ENCODE measurements at places on chromosomes 4 and X. TPM values are rescaled to one million over a fixed set of nuclear protein-coding genes. Genes with fewer than 3 reads are reported as not detected.

The JCHAIN gene
- total RNA-seq, result not detected

- H3K27ac ChIP-seq, result no peak overlapping the region
- peaks cover 24% of the 10 kb centered on the region for H3K4me1 ChIP-seq
- peaks cover 20% of the 10 kb centered on the region for H3K36me3 ChIP-seq
- DNase-seq, result no peak
- H3K27me3 ChIP-seq, result no peaks in the 10 kb centered on the region
These were observed 63.4 kb downstream of the LCORL start for GRCh38 chr4:17958181-17958580.

- no peaks in the 10 kb centered on the region for H3K27me3 ChIP-seq
- H3K36me3 ChIP-seq, result no peaks in the 10 kb centered on the region
- H3K27ac ChIP-seq, result no peak overlapping the region
- H3K4me1 ChIP-seq, result no peaks in the 10 kb centered on the region
- H3K4me3 ChIP-seq, result no peak overlapping the region
These were observed 21.0 kb downstream of the TENM3 start for GRCh38 chr4:182264139-182264752.

The VEGFD gene
- total RNA-seq, result not detected

GRCh38 chr4:105437637-105438036, 36.2 kb downstream of the PPA2 start:
- H3K4me3 ChIP-seq, result no peak overlapping the region
- H3K36me3 ChIP-seq, result peaks cover 65% of the 10 kb centered on the region
- no peak overlapping the region for H3K27ac ChIP-seq
- no peaks in the 10 kb centered on the region for H3K27me3 ChIP-seq
- DNase-seq, result no peak
- no peaks in the 10 kb centered on the region for H3K4me1 ChIP-seq

The JADE3 gene
- 3.0 TPM for total RNA-seq

DNA sequence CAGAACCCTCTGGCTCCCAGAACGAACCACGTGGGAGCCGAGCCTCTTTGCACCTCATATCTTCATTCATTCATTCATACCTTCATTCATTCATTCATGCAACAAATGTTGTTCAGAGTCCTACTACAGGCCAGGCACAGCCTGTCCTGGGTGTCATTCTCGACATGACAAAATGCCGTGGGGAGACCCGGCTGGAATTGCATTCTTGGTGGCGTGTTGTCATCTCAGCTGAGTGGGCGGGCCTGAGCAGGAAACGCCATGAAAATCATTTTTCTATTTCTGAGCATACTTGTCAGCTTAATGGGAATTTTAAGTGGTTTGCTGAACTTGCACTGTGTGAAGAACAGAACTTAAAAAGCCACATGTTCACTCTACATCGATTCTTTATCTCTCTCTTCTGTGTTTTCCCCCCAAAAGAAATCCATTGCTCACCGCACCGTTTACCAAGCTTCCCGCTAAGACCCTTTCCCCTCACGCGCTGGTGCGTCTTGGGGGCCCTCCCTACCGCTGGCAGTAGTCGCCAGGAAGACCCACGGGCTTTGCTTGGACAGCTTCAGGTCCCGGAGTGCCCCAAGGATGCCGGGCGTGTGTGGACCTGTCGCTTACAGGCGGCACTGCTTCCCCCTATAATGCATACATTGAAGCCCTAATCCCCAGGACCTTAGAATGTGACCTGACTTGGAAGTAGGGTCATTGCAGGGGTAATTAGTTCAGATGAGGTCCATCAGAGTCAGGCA, 41.6 kb upstream of the HMX1 start:
- peak; percentile 0 for DNase-seq
- no peaks in the 10 kb centered on the region for H3K36me3 ChIP-seq
- no peaks in the 10 kb centered on the region for H3K27me3 ChIP-seq

DNA sequence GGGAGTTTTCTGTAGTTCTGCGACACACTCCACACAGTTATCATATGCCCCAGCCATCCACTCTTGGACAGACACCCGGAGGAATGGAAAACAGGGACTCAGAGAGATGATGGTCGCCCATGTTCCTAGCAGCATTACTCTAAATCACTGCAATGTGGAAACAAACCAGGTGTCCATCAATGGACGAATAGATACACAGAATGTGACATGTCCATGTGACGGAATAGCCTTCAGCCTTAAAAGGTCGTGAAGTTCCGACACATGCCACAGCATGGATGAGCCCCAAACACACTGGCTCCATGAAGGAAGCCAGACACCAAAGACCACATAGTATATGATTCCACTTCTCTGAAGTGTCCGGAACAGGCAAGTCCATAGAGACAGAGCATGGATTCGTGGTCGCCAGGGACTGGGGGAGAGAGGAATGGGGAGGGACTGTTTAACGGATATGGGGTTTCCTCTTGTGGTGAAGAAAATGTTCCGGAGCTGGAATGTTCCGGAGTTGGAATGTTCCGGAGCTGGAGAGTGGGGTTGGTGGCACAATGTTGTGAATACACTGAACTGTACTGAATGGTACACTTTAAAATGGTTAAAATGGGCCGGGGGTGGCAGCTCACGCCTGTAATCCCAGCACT, 28.7 kb upstream of the AFAP1 start:
- peak overlapping the region; percentile 89 for H3K27ac ChIP-seq
- peak overlapping the region; percentile 44 for H3K4me3 ChIP-seq
- H3K27me3 ChIP-seq, result no peaks in the 10 kb centered on the region
- H3K36me3 ChIP-seq, result peaks cover 37% of the 10 kb centered on the region
- peaks cover 63% of the 10 kb centered on the region for H3K4me1 ChIP-seq

DNA sequence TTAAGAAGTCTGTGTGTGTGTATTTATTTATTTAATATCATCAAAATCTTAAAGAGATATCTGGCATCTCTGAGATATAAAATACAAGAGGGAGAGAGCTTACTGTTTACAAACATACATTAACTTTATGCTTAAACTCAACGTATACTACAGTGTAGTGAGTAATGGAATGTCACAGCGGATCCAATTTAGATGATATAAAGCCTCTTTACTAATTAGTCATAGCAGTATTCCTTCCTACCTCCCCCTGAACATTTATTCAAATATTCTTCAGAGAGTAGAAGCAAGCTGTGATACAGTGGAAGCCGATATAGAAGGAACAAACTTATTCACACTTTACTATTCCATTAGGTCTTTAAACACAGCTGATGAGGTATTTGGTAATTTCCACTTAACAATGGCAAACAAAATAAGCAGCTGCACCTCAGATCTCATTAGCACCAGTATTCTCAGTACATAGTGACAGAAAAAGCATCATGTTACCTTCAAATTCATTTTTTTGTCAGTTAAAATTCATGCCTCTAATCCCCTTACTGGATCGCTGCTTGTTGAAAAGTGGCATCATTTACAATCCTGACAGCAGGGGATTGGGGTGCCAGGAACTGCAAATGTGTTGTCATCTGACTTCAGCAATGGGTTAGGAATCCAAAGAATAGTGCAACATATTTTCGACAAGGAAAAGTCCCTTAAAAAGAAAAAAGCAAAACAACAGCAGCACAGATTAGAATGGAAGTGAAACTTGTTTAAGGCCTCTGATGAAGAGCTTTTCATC, 658.7 kb upstream of the EPHA5 start:
- no peaks in the 10 kb centered on the region for H3K36me3 ChIP-seq
- H3K4me1 ChIP-seq, result no peaks in the 10 kb centered on the region
- no peak overlapping the region for H3K27ac ChIP-seq
- H3K27me3 ChIP-seq, result no peaks in the 10 kb centered on the region
- H3K4me3 ChIP-seq, result no peak overlapping the region
- no peak for DNase-seq

- H3K27me3 ChIP-seq, result no peaks in the 10 kb centered on the region
- no peak for DNase-seq
- peaks cover 9% of the 10 kb centered on the region for H3K36me3 ChIP-seq
- peaks cover 53% of the 10 kb centered on the region for H3K4me1 ChIP-seq
- H3K4me3 ChIP-seq, result peak overlapping the region; percentile 19
These were observed 23.9 kb upstream of the CXCL13 start for GRCh38 chr4:77581724-77582123.

DNA sequence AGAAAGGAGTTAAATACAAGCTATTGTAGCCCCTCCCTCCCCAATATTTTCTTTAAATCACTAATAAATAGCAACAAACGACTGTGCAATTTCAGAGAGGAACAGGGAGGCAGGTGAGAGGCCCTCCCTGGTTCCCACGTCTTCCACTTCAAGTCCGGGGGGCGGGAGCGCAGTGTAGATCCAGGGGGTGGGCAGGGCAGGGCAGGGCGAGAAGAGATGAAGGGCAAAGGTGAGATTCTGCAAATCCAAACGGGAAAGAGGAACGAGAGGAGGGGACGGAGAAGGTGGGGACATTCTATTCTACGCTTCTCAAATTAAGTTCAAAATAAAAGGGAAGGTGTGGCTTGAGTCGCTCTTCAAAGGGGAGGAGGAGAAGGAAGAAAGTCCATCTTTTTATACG, 6.8 kb downstream of the NKX6-1 start:
- H3K4me1 ChIP-seq, result no peaks in the 10 kb centered on the region
- H3K27me3 ChIP-seq, result peaks cover 85% of the 10 kb centered on the region
- no peak overlapping the region for H3K4me3 ChIP-seq

The SOWAHB gene
- not detected for total RNA-seq

GRCh38 chr4:27173280-27173679, 312.6 kb downstream of the STIM2 start:
- no peaks in the 10 kb centered on the region for H3K27me3 ChIP-seq
- H3K4me3 ChIP-seq, result no peak overlapping the region
- no peak overlapping the region for H3K27ac ChIP-seq
- no peaks in the 10 kb centered on the region for H3K36me3 ChIP-seq
- no peaks in the 10 kb centered on the region for H3K4me1 ChIP-seq

The UCHL1 gene
- 0.83 TPM for total RNA-seq

DNA sequence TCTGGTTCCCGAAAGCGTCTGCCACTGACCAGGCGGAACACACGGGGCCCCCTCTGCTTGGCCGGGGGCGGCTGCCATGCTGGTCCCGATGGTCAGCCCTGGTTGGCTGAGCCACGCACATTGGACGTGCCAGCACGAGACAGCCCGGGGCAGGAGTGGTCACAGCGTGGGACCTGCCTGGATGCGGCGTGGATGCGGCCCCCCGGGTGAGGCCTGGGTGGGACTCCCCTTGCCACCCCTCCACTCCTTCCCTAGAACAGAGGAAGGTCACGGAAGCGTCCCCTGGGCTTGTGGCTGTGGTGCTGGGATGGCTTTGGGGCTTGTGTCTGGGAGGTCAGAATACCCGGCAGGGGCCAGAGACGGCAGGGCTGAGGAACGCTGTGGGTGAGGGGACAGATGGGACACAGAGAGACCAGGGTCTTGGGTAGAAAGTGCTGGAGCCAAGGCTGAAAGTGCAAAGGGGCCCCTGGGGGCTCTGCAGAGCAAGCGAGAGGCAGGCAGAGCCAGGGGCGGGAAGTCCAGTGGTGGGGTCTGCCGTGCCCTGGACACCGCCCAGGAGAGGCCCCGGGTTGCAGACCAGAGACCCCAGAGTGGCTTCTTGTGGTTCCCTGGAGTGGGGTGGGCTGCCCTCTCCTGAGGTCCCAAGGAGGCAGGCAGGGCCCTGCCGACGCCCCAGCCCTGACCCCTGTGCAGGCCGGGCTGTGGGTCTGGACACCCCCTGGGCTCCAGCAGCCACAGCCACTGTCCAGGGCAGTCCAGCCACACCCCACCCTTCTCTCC, 8.6 kb upstream of the CPLX1 start:
- no peaks in the 10 kb centered on the region for H3K4me1 ChIP-seq
- H3K4me3 ChIP-seq, result no peak overlapping the region
- H3K27ac ChIP-seq, result no peak overlapping the region

GRCh38 chrX:124212622-124213021, 119.8 kb upstream of the TEX13D start:
- H3K27ac ChIP-seq, result peak overlapping the region; percentile 67
- DNase-seq, result peak; percentile 48
- peaks cover 51% of the 10 kb centered on the region for H3K4me1 ChIP-seq
- peaks cover 10% of the 10 kb centered on the region for H3K36me3 ChIP-seq

GRCh38 chr4:157776930-157777528, 395.8 kb downstream of the GASK1B start:
- DNase-seq, result no peak
- H3K4me3 ChIP-seq, result no peak overlapping the region
- H3K27ac ChIP-seq, result no peak overlapping the region
- H3K4me1 ChIP-seq, result no peaks in the 10 kb centered on the region
- no peaks in the 10 kb centered on the region for H3K36me3 ChIP-seq

DNA sequence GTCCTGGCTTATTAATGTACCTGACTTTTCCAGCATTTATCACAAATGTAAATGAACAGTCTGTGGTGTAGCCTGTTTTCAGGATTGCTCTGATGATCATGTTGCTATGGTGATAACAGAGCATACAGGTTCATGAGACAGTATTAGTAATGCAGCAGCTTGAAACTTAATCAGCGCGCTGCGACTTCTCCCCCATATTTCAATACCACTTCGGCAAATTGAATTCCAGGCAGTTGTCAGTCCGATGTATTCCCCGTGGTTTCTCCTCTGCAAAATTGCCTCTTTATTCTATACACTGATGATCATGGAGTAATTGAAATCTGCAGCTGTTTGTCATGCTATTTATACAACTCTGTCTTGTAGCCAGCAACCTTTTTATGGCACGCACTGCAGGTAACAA, 239.3 kb downstream of the C4orf33 start:
- no peaks in the 10 kb centered on the region for H3K4me1 ChIP-seq
- H3K27me3 ChIP-seq, result no peaks in the 10 kb centered on the region
- no peak overlapping the region for H3K27ac ChIP-seq
- no peak for DNase-seq
- H3K4me3 ChIP-seq, result no peak overlapping the region

- no peaks in the 10 kb centered on the region for H3K36me3 ChIP-seq
- no peaks in the 10 kb centered on the region for H3K4me1 ChIP-seq
- no peak overlapping the region for H3K4me3 ChIP-seq
- H3K27ac ChIP-seq, result no peak overlapping the region
- DNase-seq, result no peak
- H3K27me3 ChIP-seq, result peaks cover 2% of the 10 kb centered on the region
These were observed 40.5 kb upstream of the PHKA2 start for GRCh38 chrX:19024366-19024765.

DNA sequence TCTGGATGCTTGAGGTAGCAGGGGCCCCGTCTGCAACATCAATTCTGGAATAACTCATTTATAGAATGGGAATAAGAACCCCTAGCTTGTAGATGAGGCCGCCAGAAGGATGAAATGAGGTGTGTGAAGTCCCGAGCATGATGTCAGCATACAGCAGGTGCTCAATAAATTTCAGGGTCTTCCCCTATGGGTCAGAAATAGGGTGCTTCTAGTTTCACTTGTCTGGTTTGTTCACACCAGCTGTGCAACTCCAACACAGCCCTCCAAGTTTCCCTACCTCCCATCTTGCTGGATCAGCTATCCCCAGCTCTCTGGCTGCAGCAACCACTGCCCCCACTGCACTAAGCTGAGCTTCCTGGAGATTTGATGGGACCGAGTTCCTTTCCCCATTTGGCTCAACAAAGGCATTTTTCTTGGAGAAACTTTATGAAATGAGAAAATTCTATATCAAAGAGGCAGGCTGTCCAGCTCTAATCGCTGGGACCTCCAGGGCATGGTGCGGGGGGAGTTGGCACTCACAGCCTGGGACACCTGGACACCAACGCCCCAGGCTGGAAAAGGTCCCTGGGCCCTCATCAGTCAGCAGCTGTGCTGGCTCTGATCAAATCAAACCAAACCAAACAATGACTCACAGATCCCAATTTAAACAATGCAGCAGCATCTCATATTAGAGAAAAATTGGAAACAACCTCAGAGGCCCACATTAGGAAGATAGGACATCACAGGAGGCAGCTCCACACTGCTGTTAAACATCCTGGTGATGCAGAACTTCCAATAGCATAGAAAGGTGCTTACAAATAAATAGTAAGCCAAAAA, 13.3 kb downstream of the SLC2A9 start:
- H3K36me3 ChIP-seq, result no peaks in the 10 kb centered on the region
- H3K27ac ChIP-seq, result no peak overlapping the region
- DNase-seq, result no peak
- H3K4me1 ChIP-seq, result peaks cover 37% of the 10 kb centered on the region
- H3K27me3 ChIP-seq, result no peaks in the 10 kb centered on the region

GRCh38 chrX:155662282-155662681, 49.5 kb upstream of the TMLHE start:
- peaks cover 10% of the 10 kb centered on the region for H3K27me3 ChIP-seq
- H3K4me1 ChIP-seq, result peaks cover 2% of the 10 kb centered on the region
- H3K36me3 ChIP-seq, result no peaks in the 10 kb centered on the region
- no peak for DNase-seq
- H3K27ac ChIP-seq, result no peak overlapping the region
- H3K4me3 ChIP-seq, result no peak overlapping the region

All from activated T-helper 2 cell treated with anti-CD3 and anti-CD28 coated beads, Interferon-gamma antibody, Interleukin-2, Interleukin-4, amounts not matched to agents 10 μg/mL and 5 μg/mL and 100 μg/mL, durations not matched to agents 14 hours and 24 hours and 36 hours (primary cell).